ENCODE measurements at places on chromosomes 7 and 10.

- no peak for DNase-seq
These were observed 45.7 kb downstream of the BEND7 start for GRCh38 chr10:13483073-13483472.

- no peak for DNase-seq
These were observed 21.8 kb upstream of the KIF5B start for GRCh38 chr10:32077896-32078485.

DNA sequence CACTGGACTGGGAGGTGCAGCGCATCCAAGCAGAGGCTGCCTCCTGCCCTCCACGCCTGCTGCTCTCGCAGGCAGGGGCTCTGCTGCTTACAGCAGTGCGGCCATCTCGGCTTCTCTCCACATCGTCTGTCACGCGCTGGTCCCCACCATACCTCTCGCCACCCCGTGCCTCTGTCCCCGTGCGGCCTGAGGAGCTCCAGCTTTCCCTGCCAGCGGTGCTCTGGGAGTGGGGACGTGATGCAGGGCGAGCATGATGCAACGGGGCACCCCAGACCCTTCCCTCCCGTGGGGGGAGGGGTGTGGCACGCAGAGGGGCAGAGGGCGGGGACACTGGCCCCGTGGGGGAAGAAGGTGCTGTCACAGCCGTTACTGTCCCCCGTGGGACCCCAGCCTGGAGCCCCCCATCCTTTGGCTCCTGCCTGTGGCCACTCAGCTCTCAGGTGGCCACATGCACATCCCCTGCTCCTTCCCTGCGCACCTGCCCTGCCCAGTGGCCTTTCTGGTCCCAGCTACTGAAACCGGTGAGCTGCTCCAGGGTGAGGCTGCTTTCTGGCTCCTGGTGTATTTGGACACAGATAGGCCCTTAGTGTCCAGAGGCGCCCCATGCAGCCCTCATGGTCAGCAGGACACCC is 9.0 kb downstream of the GET4 start:
- no peak for DNase-seq

DNA sequence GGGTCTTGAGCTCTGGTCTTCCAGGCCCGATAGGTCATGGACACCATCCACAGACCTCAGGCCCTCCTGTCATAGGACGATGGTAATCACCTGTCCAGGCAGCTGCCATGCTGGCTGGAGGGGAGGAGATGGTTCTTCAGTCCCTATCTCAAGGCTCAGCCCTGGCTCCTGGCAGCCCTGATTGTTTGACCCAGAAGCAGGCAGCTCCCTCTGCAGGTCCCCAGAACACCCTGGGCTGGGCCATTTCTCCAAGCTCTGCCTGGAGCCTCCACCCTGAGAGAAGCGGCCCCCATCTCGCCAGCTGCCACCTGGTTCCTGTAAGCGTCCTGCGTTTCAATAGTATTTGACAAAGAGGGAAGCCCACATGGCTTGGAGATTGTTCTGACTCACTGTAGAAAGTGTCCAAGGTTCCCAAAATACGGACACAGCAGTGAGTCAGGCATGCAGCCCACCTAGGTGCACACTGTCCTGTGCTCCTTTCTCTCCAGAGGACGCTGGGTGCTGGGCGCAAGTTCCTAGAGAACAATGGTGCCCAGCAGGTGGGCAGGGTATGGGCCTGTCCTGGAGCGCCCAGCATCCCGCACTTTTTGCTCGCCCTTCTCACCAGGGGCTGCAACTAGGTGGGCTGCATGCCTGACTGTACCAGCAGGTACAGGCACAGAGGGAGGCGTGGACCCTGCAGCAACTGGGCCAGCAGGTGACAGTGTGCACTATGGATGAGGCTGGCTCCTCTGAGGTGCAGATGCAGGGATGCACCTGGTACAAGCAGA is 72.4 kb upstream of the EBF3 start:
- no peak for DNase-seq

- no peak for DNase-seq
These were observed 121.9 kb downstream of the GFRA1 start for GRCh38 chr10:116151076-116151475.

GRCh38 chr10:49001402-49001801 is 61.8 kb upstream of the LRRC18 start:
- DNase-seq: peak; percentile 53

DNA sequence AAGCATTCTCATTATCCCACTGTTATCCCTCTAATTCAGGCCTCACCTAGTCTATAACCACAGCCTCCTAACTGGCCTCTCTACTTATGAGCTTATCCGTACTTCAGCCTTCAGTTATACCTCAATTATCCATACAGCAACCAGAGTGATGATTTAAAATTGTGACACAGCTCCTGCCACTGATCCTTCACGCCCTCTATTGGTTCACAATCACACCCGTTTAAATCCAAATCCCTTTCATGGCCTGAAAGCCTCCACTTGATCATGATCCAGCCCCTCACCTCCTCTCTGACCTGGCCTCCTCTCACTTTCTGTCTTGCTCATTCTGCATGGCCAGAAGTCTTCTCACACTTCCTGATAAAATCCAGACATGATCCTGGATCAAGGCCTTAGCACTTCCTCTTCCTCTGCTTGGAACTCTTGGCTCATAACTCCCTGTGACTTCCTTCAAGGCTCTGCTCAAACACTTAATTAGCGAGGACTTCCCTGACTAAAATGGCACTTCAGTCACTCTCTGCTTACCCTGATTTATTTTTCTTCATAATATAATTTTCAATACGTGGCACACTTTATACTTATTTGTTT is 19.0 kb upstream of the TMEM26 start:
- DNase-seq: no peak

DNA sequence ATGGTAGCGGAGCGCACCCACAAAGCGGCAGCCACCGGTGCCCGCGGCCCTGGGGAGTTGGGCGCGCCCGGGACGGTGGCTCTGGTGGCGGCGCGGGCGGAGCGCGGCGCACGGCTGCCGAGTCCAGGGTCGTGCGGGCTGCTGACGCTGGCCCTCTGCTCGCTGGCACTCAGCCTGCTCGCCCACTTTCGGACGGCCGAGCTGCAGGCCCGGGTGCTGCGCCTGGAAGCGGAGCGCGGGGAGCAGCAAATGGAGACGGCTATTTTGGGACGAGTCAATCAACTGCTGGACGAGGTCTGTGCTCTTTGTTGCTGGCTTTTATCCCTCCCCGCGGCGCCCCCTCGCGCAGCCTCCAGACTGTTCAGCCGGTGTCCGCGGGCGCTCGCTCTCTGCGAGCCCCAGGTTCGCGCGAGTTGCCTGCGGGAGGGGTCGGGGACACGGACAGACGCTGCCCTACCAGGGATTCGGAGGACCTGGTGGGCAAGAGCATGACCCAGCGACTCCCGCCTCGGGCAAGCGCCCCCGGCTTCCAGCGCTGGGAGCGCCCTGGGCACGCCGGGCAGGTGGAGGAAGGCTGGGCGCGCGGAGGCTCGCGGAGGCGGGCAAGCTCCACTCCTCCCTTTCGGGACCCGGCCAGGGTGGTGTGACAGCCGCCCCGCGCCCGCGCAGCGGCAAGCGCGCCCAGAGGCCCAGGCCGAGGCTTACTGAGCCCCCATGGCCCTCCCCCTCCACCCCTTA is 887 bp downstream of the COL13A1 start:
- peak; percentile 9 for DNase-seq

- no peak for DNase-seq
These were observed 49.5 kb upstream of the CACUL1 start for GRCh38 chr10:118804262-118804773.

DNA sequence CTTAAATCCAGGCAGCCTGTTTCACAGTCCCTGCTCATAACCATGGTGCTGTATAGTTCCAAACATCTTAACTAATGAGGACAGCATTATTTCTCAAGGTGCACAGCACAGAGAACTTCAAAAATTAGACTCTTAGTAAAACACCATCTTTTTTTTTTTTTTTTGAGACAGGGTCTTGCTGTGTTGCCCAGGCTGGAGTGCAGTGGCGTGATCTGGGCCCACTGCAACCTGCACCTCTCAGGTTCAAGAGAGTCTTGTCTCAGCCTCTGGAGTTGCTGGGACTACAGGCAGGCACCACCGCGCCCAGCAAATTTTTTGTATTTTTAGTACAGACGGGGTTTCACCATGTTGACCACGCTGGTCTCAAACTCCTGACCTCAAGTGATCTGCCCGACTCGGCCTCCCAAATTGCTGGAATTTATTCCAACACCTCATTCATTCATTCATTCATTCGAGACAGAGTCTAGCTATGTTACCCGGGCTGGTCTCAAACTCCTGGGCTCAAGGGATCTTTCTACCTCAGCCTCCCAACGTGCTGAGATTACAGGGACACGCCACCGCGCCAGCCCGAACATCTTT is 507 bp upstream of the TMEM254 start:
- no peak for DNase-seq

- DNase-seq: no peak
These were observed 14.7 kb upstream of the INA start for GRCh38 chr10:103262229-103262628.

DNA sequence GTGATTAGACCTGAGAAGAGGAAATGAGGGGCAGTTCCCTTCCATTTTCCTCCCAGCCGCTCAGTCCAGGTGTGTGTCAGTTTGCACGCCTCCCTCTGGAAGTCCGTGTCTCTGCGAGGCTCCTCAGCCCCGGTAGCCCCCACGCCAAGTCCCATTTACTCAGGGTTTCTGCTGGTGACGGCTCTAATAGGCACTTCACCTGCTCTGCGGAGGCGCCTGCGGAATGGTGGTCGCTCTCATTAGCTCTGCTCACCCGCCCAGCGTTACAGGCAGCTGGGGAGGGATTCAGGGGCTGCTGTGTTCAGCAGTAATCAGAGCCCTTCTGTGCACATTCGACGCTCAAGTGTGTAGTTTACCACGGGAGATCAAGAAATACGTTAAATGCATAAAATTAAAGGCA is 179.9 kb downstream of the MGMT start:
- DNase-seq: no peak

GRCh38 chr7:46855851-46856250 is 726.1 kb downstream of the TNS3 start:
- no peak for DNase-seq
